ENCODE measurements at places on chromosomes 6 and 20.

- DNase-seq = no peak
Measured at GRCh38 chr20:59729506-59729905, 125.2 kb downstream of the PHACTR3 start.

GRCh38 chr6:167849846-167850459 is 23.2 kb downstream of the AFDN start:
- no peak for DNase-seq

- no peak for DNase-seq
Measured at GRCh38 chr6:31402324-31403282, 792 bp upstream of the MICA start.

DNA sequence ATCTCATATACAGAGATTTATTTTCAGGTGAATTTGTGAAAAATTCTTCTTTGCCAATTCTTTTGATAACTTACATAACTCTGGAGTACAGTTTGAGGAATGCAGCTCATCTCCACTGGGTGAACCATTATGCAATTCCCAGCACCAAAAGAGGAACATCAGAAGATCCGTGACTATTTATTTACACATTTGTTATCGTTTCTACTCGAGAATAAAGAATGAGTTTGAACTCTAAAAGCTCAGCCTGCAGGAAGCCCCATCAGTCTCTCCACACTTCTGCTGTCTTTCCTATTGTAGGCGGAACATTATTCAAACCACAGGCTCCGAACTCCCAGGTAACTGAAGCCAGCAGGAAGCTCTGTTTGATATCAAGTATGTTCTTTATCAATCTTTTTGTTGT is 95.9 kb upstream of the IFNGR1 start:
- no peak for DNase-seq
